Stomach (tissue), 19 donors: ENCODE measurements at places on chromosomes 16 and 17. TPM values are rescaled to one million over a fixed set of nuclear protein-coding genes. Genes with fewer than 3 reads are reported as not detected.

GRCh38 chr16:89721546-89722391 is 432 bp downstream of the ZNF276 start:
- DNase-seq = peak; percentile 70

GRCh38 chr17:80987941-80988461 is 3.6 kb upstream of the CHMP6 start:
- no peak for DNase-seq

DNA sequence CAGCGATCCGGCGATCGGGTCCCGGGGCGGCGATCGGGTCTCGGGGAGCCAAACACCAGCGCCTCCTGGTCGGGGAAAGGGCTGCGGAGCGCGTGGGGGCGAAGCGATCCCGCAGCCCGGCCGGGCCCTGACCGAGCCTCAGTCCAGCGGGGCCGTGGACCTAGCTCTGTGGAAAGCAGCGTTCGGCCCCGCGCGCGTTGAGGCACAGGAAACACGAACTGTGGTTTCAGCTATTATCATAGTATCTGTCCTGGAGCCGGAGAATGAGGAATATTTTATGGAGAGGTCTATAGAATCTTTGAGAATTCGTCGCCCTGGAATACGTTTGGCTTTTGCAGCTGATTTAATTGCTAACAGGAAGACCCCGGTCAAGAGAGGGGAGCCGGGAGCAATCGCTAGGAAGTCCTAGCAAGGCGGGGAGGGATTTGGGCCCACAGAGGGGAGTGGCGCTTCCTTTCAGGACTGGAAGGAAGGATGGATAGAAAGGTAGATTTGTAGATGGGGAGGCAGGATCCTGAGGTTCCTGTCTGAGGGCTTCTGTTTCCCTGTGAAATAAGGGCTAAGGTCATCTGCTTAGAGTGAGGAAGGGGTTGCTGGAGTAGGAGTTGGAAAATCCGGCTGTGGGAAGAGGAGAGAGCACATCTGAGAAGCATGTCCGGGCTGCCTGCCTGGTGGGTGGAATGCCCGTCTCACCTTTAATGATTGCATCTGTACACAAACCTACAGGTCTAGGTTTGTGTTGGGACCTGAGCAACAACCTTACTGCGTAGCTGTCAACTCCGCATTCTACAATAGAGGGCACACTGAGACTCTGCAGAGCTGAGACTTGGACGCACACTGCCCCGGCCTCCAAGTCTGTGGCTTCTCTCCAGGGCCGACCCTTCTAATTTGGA is 770 bp downstream of the CCNF start:
- DNase-seq = no peak

DNA sequence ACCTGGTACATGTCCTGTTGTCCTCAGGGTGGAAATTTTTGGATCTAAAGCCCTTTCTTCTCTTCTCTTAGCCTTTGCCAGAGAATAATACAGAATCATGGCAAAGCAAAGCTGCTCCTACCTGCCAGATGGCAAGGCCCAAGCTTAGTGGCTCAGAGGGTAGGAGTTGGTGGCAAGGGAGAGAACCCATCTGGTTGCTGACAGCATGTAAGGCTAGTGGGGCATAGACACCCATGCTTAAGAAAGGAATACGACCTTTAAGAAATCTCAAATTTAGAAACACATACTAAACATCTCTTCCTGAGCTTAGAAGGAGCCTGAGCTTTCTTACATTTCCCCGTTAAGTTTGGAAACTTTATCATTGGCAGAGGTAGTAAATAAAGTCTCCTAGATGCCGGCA is 395.0 kb upstream of the SOX9 start:
- no peak for DNase-seq

GRCh38 chr16:84959045-84959576 is 52.2 kb downstream of the ZDHHC7 start:
- no peak for DNase-seq

GRCh38 chr16:49273771-49274170 is 7.9 kb downstream of the CBLN1 start:
- DNase-seq = no peak

DNA sequence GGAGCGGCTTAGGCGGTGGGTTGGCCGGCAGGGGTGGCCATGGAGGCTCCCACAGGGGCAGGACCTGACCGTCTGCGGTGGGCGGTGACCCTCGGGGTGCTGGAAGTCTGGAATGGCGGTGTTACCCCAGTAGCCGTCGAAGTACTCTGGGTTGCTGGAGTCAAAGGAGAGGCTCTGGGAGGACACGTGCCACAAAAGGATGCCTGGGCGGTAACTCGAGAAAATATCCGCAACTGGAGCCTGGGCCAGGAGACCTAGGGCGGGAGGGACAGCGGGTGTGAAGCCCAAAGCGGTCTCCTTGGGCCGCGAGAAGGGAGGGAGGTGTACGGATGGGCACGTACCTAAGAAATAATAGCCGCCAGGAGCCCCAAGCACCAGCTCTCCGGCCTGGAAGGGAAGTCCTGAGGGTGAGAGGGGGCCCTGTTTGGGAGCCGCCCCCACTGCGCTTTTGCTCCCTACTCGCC is 4.6 kb downstream of the ITGA2B start:
- no peak for DNase-seq

GRCh38 chr16:29860218-29860617 is 2.8 kb downstream of the CDIPT start:
- DNase-seq = peak; percentile 32

- no peak for DNase-seq
Observed at GRCh38 chr16:74760007-74760767, 14.4 kb downstream of the FA2H start.

DNA sequence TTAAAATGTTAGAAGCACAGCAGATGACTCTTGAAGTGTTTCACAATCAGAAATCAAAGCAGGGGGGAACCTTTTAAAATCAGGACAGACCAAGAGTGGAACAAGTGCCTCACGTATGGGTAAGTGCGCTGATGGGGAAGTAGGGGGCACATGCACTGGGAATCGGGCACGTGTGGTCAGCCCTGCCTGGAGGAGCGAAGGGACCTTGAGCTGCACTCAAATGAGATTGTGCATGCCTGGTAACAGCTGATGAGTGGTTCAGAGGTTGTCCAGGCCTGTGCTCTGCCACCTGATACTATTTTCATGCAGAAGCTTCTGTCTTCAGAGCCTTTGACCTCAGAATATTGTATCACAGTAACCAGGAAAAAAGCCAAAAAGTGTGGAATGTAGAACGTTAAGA is 13.7 kb upstream of the XYLT2 start:
- DNase-seq = no peak

DNA sequence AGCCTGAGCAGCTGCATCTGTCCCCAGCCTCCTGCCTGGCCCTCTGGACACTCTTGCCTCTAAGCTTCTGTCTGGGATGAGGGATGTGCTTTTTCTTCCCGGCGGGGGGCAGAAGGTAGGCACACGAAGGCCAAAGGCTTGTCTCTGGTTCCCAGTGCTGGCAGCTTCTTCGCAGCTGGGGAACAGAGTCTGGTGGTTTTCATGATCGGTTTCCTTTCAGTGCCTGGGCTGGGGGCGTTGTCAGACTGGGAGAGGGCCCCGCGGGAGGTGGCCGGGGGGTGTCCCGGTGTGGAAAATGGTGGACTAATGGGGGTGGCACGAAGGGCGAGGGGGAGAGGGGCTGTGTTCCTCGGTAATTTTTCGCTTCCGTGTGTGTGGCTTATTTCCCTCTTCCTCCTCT is 988 bp downstream of the RAP1GAP2 start:
- no peak for DNase-seq

DNA sequence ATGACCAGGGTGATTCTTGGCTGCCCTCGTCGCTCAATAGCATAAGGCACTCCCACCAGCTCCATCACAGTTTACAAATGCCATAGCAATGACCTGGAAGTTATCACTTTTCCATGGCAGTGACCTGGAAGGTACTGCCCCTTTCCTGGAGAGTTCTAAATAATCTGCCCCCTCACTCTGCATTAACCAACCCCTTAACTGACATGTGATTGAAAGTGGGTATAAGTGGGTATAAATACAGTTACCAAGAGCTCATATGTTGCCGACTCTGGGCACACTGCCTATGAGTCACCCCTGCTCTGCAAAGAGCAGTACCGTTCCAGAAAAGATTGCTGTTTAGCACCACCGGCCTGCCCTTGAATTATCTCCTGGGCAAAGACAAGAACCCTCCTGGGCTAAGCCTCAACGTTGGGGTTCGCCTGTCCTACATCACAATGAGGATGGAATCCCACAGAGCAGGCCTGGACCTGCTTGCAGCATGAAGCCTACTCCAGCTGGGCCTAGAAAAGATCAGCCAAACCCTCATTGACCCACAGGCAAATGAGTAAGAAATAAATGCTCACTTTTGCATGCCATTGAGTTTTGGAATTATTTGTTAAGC is 95.2 kb upstream of the SEC14L1 start:
- no peak for DNase-seq

DNA sequence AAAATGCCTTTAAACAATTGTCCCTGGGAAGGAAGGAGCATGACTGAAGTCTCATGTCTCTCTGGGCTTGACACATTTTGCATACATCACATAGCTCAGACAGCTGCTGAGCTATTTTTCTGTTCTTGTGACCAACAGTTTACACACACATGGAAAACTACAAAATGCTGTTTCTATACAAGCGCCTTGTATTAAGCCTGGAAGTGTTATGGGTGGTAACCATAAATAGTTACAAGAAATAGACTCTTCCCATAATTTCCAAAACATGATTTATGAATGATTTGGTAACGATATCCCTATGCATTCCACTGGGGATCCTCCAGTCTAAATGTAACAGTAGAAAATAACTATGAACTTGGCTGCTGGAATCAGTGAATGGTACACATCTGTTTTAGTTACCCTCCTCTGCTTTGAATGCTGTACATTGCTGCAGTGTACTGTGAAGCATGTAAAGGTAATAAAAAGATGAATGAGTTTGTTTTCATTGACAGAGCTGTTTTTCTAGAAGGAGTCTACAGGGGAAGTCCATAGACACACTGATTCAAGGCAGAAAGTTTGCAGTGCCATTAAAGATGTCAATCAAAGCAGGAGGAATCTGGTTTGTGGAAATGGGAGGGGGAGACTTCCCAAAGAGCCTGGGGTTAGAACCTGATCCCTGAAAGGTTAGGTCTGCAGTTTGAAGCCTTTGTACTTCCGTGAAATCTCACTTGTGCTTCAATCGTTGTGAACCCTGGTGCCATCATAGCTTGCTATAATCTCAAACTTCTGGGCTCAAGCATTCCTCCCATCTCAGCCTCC is 5.0 kb downstream of the ACSF2 start:
- DNase-seq = no peak

- no peak for DNase-seq
Observed at GRCh38 chr16:11603331-11603750, 16.6 kb upstream of the LITAF start.

GRCh38 chr17:48735062-48735351 is 6.5 kb upstream of the HOXB13 start:
- DNase-seq = no peak

GRCh38 chr16:30839523-30840227 is 52.7 kb upstream of the ZNF629 start:
- DNase-seq = peak; percentile 50

- no peak for DNase-seq
Observed at GRCh38 chr17:2871205-2871604, 75.0 kb downstream of the RAP1GAP2 start.

DNA sequence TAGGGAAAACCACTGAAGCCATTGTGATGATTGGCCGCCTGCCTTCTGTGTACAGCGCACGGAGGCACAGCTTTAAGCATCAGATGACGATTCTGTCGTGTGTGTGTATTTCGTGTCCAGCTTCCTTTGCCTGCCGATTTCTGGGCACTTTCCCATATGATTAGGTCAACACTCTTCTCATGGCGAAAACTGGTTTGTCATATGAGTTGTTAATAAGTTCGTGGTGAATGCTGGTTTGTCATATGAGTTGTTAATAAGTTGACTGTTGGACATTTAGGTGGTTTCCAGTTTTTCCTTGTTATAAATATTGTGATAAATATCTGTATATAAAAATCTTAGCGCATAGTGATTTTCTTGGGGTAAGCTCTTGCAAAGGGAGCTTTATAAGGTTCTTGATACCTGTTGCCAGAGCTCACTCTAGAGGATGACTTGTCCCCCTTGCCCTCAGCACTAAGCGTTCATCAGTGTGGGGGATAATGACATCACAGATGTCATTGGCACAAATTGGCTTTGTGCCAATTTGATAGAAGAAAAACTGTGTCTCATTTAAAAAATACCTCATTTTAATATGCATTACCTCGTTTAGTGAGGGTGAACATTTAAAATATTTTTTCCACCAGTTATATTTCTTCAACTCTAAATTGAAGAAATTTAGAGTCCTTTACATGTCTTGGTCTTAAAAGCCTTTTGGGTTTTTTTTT is 40.0 kb downstream of the PGS1 start:
- DNase-seq = no peak

DNA sequence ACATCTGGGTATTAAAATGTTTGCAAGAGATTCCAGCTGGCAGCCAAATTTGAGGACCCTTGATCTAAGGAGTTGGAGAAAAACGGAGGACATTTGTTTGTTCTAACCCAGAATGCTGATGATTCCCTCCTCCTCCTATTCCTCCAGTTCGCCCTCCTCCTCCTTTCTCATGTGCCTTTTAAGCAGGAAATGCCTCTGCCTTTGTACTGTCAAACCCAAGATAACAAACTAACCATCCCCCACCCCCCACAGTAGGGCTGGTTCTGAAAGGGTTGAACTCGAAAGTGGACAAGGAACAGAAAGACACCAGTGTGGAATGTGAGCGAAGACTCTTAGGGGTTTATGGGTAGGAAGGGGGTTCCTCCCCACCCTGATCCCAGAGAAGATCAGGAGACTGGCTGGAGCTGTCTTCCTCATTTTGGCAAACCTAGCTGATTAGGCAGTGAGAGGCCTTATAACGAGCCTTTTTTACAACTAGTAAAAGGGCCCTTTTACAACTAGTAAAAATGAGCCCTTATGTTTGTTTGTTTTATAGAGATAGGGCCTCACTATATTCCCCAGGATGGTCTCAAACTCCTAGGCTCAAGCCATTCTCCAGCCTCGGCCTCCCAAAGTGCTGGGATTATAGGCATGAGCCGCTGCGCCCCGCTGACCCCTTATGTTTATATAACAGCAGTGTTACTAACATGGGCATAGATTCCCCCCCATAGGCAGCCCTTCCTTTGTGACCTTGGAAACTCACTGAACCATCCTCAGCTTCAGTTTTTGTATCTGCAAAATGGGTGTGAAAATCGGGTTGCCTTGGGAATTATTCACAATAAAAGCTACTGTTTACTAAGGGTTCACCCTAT is 975 bp downstream of the CHD9 start:
- no peak for DNase-seq

GRCh38 chr16:73150786-73151185 is 102.9 kb upstream of the ZFHX3 start:
- DNase-seq = no peak

DNA sequence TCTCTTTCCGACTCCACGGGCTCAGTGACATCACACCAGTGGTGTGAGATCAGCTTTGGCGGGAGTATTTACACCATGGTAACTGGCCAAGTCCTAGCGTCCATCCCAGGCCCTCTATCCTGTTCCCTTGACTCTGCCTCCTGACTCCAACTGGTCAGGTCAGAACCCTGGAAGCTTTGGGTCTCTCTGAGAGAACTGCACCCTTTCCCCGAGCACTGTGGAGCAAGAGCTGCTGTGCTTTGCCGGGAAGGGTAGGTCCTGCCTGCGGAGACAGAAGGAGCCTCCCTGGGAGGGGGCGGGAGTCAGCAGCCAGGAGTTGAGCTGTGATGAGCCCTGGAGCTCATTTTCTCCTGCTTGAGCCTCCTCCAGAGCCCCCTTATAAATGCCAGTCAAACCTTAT is 212.1 kb upstream of the TNRC6C start:
- DNase-seq = no peak

GRCh38 chr16:75909746-75910145 is 183.5 kb upstream of the CPHXL start:
- DNase-seq = no peak

HSD17B2 gene
- 15.2 TPM for total RNA-seq

C17orf113 gene
- total RNA-seq = 5.2 TPM

SOX15 gene
- not detected for total RNA-seq

TRIM65 gene
- not detected for total RNA-seq

PRAC2 gene
- total RNA-seq = not detected

OR1A1 gene
- total RNA-seq = not detected

CYBA gene
- total RNA-seq = 175 TPM
